Psoas muscle (tissue), 8 donors: ENCODE measurements at places on chromosomes 1 and 21. TPM values are rescaled to one million over a fixed set of nuclear protein-coding genes. Genes with fewer than 3 reads are reported as not detected.

GRCh38 chr21:35102488-35103371, 53.6 kb upstream of the RUNX1 start:
- H3K36me3 ChIP-seq: no peaks in the 10 kb centered on the region
- H3K27ac ChIP-seq: no peak overlapping the region
- H3K4me3 ChIP-seq: no peak overlapping the region
- peak; percentile 16 for DNase-seq

DNA sequence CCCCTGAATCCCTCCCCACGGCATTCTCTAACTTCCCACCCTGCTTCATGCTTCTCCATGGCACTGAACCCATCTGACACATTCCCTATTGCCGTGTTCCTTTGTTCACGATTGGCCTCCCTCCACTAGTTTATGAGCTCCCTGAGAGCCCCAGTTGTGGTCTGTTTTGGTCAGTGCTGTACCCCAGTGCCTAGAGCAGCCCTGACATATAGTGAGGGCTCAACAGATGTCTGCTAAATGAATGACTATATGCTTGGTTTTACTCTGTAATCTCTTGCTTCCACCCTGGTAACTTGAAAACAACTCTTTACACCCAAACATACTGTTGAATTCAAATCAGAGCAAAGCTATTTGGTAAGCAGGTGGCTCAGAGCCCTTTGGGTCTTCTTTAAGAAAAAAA, 171.1 kb upstream of the EDN2 start:
- DNase-seq: no peak
- no peak overlapping the region for H3K4me3 ChIP-seq
- no peak overlapping the region for H3K27ac ChIP-seq
- H3K4me1 ChIP-seq: no peaks in the 10 kb centered on the region

DNA sequence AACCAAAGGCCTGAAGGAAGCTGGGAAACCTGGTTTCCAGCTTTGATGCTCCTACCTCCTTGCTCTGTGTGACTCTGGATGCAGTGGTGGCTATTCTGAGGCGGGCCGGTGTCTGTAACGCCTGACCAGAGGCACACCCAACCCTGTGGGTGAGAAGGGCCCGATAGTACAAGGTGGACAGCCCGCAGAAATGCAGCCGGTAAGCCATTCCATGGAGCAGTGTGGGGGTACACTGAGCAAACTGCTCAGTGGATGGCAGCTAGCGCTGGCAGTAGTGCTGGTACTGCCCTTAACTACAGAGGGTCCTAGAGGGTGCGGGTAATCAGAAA, 36.0 kb downstream of the AHDC1 start:
- H3K27me3 ChIP-seq: no peaks in the 10 kb centered on the region
- no peaks in the 10 kb centered on the region for H3K36me3 ChIP-seq
- peak overlapping the region; percentile 94 for H3K27ac ChIP-seq
- DNase-seq: no peak
- peak overlapping the region; percentile 55 for H3K4me3 ChIP-seq
- peaks cover 94% of the 10 kb centered on the region for H3K4me1 ChIP-seq

OSBPL9 gene
- total RNA-seq: 62.8 TPM
